Psoas muscle (tissue), 8 donors: ENCODE measurements at places on chromosomes 2 and 18. TPM values are rescaled to one million over a fixed set of nuclear protein-coding genes. Genes with fewer than 3 reads are reported as not detected.

GRCh38 chr2:24454294-24454693 lies 36.8 kb upstream of the NCOA1 start:
- no peaks in the 10 kb centered on the region for H3K27me3 ChIP-seq
- H3K4me3 ChIP-seq = peak overlapping the region; percentile 60
- H3K27ac ChIP-seq = peak overlapping the region; percentile 71
- DNase-seq = no peak
- peaks cover 34% of the 10 kb centered on the region for H3K4me1 ChIP-seq
- no peaks in the 10 kb centered on the region for H3K36me3 ChIP-seq

Gene IL36RN
- not detected for total RNA-seq

DNA sequence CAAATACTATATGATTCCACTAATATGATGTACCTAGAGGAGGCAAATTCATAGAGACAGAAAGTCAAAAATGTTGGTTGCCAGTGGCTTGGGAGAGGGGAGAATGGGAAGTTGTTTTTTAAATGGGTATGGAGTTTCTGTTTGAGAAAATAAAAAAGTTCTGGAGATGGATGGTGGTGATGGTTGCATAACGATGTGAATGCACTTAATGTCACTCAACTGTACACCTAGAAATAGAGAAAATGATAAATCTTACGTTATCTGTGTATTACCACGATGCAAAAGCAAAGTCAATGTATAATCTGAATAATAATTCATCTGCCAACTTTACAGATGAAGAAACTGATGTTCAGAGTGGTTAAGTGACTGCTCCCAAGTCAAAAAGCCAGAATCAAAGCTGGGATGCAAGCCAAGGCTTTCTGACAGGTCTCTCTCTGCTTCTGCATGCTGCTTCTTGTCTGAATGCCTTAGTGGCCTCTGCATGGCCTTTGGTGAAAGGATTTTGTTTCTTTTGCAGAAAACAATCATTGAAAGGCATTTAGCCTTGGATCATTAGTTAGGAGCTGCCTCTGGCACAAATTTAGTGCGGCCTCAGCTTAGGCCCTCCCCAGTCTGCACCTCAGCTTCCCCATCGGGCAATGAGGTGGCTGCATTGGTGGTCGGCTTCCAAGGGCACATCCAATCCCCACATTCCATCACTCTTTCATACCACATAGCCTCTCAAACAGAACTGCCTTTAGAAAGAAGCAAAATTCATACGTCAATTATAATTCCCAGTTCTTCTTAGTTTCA lies 46.5 kb upstream of the MYCN start:
- no peaks in the 10 kb centered on the region for H3K36me3 ChIP-seq
- no peak overlapping the region for H3K27ac ChIP-seq
- no peaks in the 10 kb centered on the region for H3K4me1 ChIP-seq

Gene HDLBP
- total RNA-seq = 438 TPM

Gene ABCB6
- total RNA-seq = 24.4 TPM

- peak; percentile 37 for DNase-seq
- H3K4me3 ChIP-seq = no peak overlapping the region
- no peaks in the 10 kb centered on the region for H3K27me3 ChIP-seq
Measured at GRCh38 chr2:66495788-66496640, 61.1 kb downstream of the MEIS1 start.

- H3K27me3 ChIP-seq = no peaks in the 10 kb centered on the region
- no peak overlapping the region for H3K4me3 ChIP-seq
- no peak for DNase-seq
- no peaks in the 10 kb centered on the region for H3K4me1 ChIP-seq
- H3K36me3 ChIP-seq = no peaks in the 10 kb centered on the region
Measured at GRCh38 chr2:221612161-221612560, 40.1 kb upstream of the EPHA4 start.

Gene FBXO48
- 2.2 TPM for total RNA-seq

Gene LINC00305
- total RNA-seq = not detected

GRCh38 chr2:157822533-157822932 lies 53.6 kb downstream of the ACVR1 start:
- H3K27me3 ChIP-seq = no peaks in the 10 kb centered on the region
- DNase-seq = no peak
- no peak overlapping the region for H3K27ac ChIP-seq
- H3K4me3 ChIP-seq = no peak overlapping the region
- peaks cover 4% of the 10 kb centered on the region for H3K36me3 ChIP-seq

GRCh38 chr2:169160926-169161481 lies 91.6 kb downstream of the DHRS9 start:
- H3K36me3 ChIP-seq = no peaks in the 10 kb centered on the region
- no peaks in the 10 kb centered on the region for H3K4me1 ChIP-seq
- no peak overlapping the region for H3K27ac ChIP-seq
- no peak overlapping the region for H3K4me3 ChIP-seq
- no peaks in the 10 kb centered on the region for H3K27me3 ChIP-seq

DNA sequence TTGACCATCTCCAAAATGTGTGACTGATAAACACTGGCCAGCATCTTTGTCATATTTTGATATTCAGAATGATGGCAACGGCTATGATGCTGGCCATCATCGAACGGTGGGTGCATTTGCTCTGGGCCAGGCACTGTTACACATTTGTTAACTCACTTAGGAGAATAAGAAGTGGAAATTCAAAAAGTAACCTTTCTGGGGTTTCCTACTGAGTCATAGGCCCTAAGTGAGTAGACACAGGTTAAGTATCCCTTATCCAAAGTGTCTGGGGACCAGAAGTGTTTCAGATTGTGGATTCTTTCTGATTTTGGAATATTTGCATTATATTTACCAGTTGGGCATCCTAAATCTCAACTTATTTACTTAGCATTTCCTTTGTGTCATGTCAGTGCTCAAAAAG lies 64.7 kb upstream of the TMEM87B start:
- no peak overlapping the region for H3K4me3 ChIP-seq
- H3K27ac ChIP-seq = no peak overlapping the region
- no peaks in the 10 kb centered on the region for H3K4me1 ChIP-seq
- H3K36me3 ChIP-seq = no peaks in the 10 kb centered on the region

Gene GALNT5
- not detected for total RNA-seq

GRCh38 chr2:218193701-218194100 lies 23.3 kb upstream of the ARPC2 start:
- no peaks in the 10 kb centered on the region for H3K27me3 ChIP-seq
- no peak overlapping the region for H3K27ac ChIP-seq
- no peak overlapping the region for H3K4me3 ChIP-seq
- H3K36me3 ChIP-seq = no peaks in the 10 kb centered on the region
- DNase-seq = no peak
- H3K4me1 ChIP-seq = no peaks in the 10 kb centered on the region
